ENCODE measurements at places on chromosomes 1 and 21.

- H3K27ac ChIP-seq: no peak overlapping the region
- no peaks in the 10 kb centered on the region for H3K36me3 ChIP-seq
- H3K4me3 ChIP-seq: no peak overlapping the region
- DNase-seq: no peak
Observed at GRCh38 chr1:210771131-210771530, 362.8 kb downstream of the KCNH1 start.

- H3K27me3 ChIP-seq: no peaks in the 10 kb centered on the region
- no peak for DNase-seq
- H3K4me3 ChIP-seq: no peak overlapping the region
- peaks cover 26% of the 10 kb centered on the region for H3K4me1 ChIP-seq
- H3K36me3 ChIP-seq: peaks cover 6% of the 10 kb centered on the region
Observed at GRCh38 chr1:202293569-202293968, 48.2 kb downstream of the UBE2T start.

DNA sequence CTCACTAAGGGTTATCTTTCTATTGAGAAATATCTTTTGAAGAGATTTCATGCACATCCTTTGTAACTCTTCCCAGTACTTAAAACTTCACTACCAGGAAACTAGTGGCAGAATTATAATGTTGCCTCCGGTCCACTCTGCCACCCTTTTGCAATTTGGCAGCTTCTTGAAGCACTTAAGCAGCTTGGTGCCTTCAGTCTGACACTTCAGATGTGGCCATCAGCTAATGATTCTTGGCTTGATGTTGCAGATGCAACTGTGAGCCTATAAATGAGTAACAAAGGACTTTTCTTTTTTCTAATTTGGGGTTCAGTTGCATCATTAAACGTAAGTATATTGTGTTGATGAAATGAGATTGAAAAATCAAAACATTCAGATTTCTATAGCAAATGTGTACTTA is 187.5 kb upstream of the C21orf91 start:
- DNase-seq: no peak
- H3K27ac ChIP-seq: no peak overlapping the region
- H3K4me3 ChIP-seq: no peak overlapping the region
- no peaks in the 10 kb centered on the region for H3K36me3 ChIP-seq
- H3K4me1 ChIP-seq: no peaks in the 10 kb centered on the region
- no peaks in the 10 kb centered on the region for H3K27me3 ChIP-seq

DNA sequence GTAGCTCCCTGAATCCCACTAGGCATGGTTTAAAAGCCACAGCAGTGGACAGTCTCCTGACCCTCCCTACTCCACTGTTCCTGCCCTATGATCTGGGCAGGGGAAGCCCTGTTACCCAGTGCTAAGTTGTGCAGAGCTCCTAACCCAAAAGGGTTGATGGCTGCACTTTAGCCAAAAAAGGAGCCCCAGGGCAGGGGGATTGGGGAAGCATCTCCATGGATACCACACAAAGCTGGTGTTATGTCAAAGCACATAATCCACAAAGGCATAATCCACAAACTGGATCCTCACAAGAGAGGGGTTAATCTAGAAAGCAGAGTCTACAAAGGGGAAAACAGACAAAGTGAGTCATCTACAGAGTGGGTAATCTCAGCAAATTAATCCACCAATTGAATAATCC is 5.7 kb downstream of the RSPO1 start:
- no peak overlapping the region for H3K4me3 ChIP-seq
- peaks cover 99% of the 10 kb centered on the region for H3K27me3 ChIP-seq
- DNase-seq: no peak
- peaks cover under 1% of the 10 kb centered on the region for H3K36me3 ChIP-seq

DNA sequence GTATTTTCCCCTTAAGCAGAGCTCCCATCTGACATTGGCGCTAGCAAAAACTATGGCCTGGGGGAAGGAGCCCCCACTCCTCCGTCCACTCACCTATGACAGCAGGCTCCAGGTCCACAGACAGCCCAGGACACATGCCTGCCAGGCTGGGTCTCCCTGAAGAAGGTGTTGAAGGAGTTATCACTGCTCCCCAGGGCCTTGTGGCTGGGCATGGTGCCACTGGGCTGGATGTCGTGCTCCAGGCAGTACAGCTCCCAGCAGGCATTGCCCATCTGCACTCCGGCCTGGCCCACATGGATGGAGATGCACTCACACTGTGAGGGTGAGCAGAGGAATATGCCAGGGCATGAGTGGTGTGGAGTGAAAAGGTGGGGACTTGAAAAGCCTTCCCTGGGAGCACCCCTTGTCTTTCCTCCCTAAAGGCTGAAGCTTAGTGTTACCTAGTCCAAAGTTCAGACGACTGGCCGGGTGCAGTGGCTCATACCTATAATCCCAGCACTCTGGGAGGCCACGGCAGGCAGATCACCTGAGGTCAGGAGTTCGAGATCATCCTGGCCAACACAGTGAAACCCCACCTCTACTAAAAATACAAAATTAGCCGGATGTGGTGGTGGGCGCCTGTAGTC is 30.0 kb downstream of the RABIF start:
- DNase-seq: no peak
- H3K27me3 ChIP-seq: peaks cover 44% of the 10 kb centered on the region
- peaks cover 13% of the 10 kb centered on the region for H3K4me1 ChIP-seq
- H3K36me3 ChIP-seq: peaks cover 2% of the 10 kb centered on the region

DNA sequence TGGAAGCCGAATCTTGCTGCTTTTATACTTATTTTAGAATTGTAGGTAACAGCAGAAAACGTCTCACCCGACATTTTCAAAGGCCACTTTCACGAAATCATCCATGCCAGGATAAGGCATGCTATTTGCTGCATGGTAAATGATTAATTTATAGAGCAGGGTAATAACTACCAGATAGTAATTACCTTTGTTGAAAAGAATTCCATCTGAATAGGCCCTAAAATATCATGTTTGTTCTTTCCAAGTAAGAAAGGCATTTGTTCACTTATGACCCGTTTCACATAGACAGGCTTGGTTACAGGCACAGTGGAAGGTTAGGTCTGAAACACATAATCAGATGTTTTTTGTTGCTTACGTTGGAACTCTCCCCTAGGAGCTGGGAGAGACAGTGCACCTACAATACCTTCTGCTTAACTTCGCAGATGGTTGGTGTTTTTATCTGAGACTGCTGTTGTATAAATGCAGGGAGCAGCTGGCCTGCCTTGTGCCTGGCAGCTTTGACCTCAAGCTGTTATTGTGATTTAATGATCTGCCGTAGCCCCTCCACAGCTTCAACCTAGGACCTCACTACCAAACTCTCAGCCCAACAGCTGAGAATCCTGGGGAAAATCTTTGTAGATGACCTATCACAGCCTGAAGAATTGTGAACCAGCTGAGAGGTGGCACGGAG is 1.6 kb downstream of the SLC44A3 start:
- no peak overlapping the region for H3K27ac ChIP-seq
- no peaks in the 10 kb centered on the region for H3K36me3 ChIP-seq
- no peak for DNase-seq
- H3K4me3 ChIP-seq: no peak overlapping the region
- H3K27me3 ChIP-seq: peaks cover 79% of the 10 kb centered on the region

DNA sequence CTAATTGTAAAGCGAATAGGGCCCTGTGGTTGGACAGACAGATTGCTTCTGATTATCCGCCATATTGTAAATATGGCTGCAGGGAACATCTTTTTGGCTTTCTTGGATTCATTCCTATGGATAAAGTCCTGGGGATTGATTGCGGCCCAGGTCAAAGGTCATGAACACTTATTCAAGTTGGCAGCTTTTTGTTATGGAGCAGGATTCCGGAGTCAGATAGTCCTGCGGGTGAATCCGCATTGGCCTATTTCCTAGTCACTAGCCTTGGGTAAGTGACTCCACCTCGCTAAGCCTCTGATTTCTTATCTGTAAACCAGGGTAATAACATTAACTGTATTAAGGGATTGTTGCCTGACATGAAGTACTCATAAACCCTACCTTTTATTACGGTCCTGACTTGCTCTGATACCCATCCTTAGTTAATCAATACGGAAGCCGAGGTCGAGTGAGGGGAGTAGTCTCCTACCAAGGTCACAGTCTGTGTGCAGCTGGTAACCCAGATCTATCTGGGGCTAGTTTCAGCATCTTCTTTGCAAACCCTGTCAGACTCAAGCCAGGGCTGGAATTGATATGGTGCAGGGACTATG is 31.7 kb downstream of the EDN2 start:
- H3K36me3 ChIP-seq: no peaks in the 10 kb centered on the region
- no peak overlapping the region for H3K27ac ChIP-seq
- no peaks in the 10 kb centered on the region for H3K4me1 ChIP-seq
- DNase-seq: no peak
- peaks cover 13% of the 10 kb centered on the region for H3K27me3 ChIP-seq

DNA sequence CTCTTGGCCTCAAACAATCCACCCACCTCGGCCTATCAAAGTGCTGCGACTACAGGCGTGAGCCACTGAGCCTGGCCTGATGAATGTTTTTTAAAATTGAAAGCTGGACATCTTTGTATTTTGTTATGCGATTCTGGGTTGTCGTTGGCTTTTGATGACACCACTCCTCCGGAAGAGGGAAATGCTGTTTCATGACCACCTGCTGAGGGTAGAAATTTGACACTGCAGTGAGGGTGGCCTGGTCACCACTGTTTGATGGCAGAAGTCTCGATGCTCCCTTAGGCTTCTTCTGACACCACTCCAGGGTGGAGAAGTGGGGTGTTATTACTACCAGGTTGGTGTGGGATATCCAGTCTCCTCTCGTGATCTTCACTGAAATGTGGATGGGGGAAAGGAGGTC is 357.2 kb downstream of the RGS7 start:
- H3K27ac ChIP-seq: no peak overlapping the region
- DNase-seq: no peak
- no peak overlapping the region for H3K4me3 ChIP-seq
- H3K36me3 ChIP-seq: no peaks in the 10 kb centered on the region
- H3K27me3 ChIP-seq: no peaks in the 10 kb centered on the region

- H3K27ac ChIP-seq: no peak overlapping the region
- peaks cover 2% of the 10 kb centered on the region for H3K36me3 ChIP-seq
- no peak for DNase-seq
- no peak overlapping the region for H3K4me3 ChIP-seq
- no peaks in the 10 kb centered on the region for H3K4me1 ChIP-seq
Observed at GRCh38 chr1:159752135-159752580, 28.6 kb upstream of the DUSP23 start.

Measured in central memory CD8-positive, alpha-beta T cell (primary cell).